Renal cortex interstitium (tissue), 15 donors: ENCODE measurements at places on chromosomes 16 and 17.

- no peak for DNase-seq
Measured at GRCh38 chr16:22313876-22314470, 16.8 kb downstream of the POLR3E start.

DNA sequence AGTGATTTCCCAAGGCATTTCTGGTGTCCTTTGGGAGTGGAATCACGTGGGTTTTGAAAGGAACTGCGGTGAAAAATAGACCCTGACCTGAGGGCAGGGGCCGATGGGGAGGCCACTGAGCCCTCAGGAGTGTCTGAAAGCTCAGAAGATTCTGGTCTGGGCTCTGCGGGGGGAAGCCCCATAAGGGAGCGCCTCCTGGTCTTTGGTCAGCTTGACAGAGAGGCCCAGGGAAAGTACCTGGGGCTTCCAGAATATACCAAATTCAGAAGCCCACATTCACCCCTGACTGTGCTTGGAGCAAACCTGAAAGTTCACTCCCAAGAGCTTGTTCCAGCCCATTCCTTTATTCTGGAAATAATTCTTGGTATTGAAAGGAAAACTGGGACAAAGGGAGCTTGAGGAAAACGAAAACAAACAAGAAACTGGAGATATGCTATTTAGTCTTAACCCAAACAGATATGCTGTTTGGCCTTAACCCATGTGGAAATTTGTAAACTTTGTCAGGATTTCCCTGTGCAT is 23.2 kb upstream of the NAGLU start:
- DNase-seq: no peak

DNA sequence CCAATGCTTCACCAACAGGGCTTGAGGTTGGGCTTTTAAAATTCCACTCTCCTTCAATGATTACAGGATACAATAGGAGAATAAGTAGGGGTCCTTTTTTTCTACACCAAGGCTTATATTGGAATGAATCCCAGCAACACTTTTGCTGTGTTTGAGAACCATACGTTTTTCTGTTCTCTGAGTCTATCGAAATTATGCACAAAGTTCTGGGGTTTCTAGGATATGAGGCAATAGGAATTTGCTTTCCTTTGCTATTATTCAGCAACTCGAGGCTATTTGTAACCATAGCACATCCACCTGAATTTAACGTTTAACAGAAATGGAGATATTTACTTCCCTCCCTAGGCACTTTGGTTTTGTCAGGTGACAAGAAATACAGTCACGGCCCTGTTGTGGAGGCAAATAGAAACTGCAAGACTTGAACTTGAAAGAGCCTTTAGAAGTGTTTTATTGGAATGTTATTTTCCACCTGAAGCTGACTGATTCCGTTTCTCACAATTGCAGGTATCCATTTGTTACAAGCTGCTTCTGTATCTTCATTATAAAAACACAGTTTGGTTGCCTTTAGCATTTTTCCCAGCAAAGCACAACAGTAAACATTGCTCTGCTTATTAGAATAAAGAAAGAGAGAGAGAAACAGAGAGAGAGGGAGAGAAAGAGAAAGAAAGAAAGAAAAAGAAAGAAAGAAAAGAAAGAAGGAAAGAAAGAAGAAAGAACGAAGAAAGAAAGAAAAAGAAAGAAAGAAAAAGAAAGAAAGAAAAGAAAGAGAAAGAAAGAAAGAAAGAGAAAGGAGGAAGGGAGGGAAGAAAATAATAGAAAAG is 109.6 kb downstream of the HS3ST3A1 start:
- DNase-seq: no peak

GRCh38 chr17:42891539-42892152 is 9.0 kb upstream of the G6PC1 start:
- no peak for DNase-seq

GRCh38 chr17:5509482-5509881 is 23.1 kb downstream of the MIS12 start:
- no peak for DNase-seq

DNA sequence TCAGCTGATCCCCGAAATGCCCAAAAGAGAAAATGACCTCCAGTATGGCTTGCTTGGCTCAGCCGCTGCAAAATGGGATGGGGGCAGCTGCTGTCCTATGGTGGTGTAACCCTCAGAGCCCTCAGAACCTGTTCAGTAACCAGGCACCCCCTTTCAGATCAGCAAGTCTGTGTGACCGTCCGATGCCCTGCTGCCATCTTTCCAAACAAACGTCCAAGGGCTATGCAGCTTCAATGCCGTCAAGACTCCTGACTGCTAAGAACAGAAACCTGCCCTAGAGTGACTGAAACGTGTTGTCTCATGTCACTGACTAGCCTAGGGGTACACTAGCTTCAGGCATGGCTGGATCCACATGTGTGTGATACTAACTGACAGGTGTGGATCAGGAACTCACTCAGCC is 70.4 kb downstream of the GNAO1 start:
- no peak for DNase-seq
